AG08396 (cell line): ENCODE measurements at places on chromosomes 11 and 22.
A peak's percentile ranks its signal among the peaks of the same experiment; 100 is the strongest.

- DNase-seq: no peak
These were observed 57.0 kb upstream of the CD5 start for GRCh38 chr11:61045271-61045670.

GRCh38 chr11:9126636-9127035 lies 35.2 kb upstream of the SCUBE2 start:
- no peak for DNase-seq

DNA sequence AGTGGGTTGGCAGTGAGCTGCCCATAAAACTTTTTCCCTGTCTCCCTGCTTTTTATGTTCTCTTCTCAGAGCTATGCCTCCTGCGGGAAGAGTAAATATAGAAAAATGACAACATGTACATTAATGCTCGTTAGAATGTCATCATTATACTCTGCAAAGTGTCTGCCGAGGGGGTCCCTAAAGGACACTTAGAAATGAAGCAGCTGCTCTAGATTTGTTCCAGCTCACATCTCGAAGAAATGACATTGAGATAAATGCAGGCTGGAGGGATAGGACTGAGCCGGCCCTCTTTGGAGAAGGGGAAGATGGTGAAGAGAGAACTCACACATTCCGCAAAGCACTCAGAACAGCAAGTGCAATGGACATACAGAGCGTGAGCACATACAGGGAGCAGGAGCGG lies 240.0 kb downstream of the NXPE2 start:
- DNase-seq: no peak

DNA sequence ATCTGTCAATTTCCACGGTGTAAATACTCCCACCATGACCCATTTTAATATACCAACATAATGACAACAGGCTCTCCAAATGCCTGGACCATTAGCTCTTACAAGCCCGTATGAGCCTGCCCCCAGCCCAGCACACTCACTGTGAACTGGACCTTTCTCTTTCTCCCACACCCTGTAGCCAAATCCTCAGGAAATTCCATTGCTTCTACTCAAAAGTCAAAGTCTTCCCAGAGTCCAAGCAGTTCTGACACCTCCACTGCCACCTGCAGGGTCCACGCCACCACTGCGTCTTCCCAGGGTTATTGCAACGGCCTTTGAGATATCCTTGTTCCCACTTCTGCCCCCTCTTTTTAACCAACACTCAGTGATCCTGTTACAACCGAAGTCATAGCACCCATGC lies 110.1 kb upstream of the ASPHD2 start:
- peak; percentile 12 for DNase-seq

GRCh38 chr11:33703788-33704187 lies 3.2 kb upstream of the C11orf91 start:
- DNase-seq: no peak

DNA sequence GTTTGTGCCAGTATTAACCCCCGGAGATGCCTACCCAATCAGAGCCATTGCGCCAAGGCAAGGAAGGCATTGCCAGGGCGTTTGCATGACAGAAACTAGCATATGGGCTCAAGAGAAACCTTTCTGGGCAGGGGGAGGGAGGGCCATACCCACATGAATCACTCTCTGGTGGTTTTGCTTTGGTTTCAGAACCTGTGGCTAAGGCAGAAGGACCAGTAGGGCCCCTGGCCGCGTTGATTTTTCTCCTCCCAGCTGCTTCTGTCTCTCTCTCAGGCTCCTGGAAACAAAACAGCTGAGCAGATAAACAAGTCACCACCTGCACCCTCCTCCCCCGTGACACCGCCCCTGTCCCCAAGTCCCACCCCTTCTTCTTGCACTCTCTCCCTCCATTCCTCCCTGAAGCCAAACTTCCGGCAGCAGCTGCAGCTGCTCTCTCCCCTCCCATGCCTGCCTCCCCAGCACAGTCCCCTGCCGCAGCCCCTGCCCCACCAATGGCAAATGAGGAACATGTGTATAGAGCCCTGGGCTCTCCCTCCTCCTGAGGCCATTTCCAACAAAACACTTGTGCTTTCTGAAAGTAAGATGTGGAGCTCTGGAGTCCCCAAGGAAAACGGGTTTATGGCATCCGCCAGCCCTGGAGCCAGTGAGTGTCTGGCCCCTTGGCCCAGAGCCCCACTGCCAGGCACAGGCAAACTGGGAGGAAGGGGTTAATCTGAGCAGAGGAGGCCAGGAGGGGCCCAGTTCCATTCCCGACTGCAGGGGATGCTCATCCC lies 39.0 kb upstream of the ADA2 start:
- DNase-seq: no peak

DNA sequence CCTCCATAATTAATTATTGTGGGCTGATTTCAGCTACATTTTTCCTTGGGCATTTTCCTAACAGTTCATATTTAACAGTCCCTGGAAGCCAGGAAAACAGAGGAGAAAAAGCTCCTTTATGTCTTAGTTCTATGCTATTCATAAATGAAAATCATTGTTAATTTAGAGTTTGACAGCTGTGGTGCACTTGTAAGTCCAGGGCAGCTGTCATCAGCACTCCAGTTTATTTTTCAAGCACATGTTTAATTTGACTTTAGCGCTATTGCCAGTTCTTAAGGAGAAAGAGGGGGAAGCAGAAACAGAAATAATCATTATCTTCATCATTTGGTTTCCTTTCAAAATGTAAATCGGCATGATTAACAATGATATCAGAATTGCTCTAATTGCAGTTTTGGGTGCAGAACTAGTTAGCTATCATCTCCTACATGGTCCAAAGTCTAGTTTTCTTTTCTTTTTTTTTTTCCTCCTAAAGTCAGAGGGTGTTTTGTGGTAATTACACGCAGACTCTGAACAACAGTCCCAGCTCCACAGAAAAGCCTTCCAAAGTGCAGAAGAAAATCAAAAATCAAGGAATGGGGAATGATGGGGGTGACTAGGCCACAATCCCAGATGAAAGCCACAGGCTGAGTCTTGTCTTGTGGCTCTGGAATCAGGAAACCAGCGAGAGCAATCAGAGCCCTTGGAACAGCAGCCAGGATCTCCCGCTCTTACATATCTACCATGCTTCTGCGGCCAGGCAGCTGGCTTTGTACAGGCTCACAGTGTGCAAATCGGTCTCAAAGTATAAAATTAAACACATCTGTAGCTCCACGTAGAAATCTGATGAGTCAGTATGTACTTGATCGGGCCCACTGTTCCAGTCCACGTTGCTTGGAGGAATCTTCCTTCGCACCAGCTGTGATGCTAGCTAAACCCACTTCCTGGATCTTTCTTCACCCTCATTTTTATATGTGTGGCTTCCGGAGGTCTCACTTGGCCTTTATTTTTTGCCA lies 91.9 kb downstream of the SPON1 start:
- peak; percentile 35 for DNase-seq

GRCh38 chr11:121592708-121593107 lies 139.9 kb upstream of the SORL1-AS1 start:
- no peak for DNase-seq

DNA sequence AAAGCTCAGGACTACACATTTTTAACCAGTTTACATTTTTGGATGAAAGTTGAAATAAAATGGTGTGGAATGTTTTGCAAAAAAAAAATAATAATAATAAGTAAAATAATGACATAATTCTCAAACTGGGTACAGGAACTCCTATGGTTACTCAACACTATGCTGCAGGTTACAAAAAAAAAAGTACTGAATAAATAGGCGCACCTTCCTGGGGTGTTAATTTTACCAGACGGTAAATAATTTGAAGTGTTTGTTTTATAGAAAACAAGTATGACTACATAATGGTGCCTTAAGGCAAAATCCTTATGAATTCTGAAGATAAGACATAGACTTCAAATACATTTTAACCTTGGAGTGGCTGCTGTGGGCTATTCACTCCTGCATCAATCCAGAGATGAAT lies 76.5 kb downstream of the RELT start:
- no peak for DNase-seq

DNA sequence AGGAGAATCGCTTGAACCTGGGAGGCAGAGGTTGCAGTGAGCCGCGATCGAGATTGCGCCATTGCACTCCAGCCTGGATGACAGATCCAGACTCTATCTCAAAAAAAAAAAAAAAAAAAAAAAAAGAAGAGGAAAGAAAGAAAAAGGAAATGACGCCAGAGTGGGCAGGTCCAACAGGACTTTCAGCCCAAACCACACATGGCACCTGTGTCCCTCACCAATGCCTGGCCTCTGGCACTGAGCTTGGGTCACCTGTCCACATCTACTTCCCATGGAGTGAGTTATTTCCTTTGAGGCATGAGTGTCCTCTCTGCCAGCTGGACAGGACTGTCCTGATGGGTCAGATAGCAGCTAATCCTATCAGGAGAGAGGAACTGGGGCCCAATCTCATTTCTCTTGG lies 15.2 kb upstream of the GCAT start:
- no peak for DNase-seq

- no peak for DNase-seq
These were observed 311.0 kb downstream of the BUD13 start for GRCh38 chr11:116461789-116462188.

- no peak for DNase-seq
These were observed 4.3 kb downstream of the DGCR6L start for GRCh38 chr22:20315337-20316216.

GRCh38 chr11:63610604-63611394 lies 3.4 kb downstream of the PLAAT3 start:
- no peak for DNase-seq
